ENCODE measurements at places on chromosomes 5 and 9. TPM values are rescaled to one million over a fixed set of nuclear protein-coding genes. Genes with fewer than 3 reads are reported as not detected.

GRCh38 chr5:61638476-61638875 lies 306.4 kb downstream of the ZSWIM6 start:
- no peaks in the 10 kb centered on the region for H3K36me3 ChIP-seq
- DNase-seq = no peak
- H3K4me3 ChIP-seq = no peak overlapping the region
- H3K27ac ChIP-seq = no peak overlapping the region
- no peaks in the 10 kb centered on the region for H3K27me3 ChIP-seq

DNA sequence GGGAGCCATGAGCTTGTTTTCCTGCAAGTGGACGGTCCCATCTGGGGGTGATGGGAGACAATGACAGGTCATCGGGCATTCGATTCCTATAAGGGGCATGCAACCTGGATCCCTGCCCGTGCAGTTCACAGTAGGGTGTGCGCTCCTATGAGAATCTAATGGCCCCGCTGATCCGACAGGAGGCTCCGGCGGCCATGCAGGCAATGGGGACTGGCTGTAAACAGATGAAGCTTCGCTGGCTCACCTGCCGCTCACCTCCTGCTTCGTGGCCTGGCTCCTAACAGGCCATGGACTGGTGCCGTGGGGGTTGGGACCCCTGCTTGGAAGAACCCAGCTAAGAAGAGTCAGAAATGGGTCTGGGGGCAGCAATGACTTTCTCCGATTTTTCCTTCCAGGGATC lies 21.0 kb downstream of the PAEP start:
- no peaks in the 10 kb centered on the region for H3K27me3 ChIP-seq
- H3K27ac ChIP-seq = no peak overlapping the region
- no peaks in the 10 kb centered on the region for H3K4me1 ChIP-seq
- H3K36me3 ChIP-seq = no peaks in the 10 kb centered on the region

DNA sequence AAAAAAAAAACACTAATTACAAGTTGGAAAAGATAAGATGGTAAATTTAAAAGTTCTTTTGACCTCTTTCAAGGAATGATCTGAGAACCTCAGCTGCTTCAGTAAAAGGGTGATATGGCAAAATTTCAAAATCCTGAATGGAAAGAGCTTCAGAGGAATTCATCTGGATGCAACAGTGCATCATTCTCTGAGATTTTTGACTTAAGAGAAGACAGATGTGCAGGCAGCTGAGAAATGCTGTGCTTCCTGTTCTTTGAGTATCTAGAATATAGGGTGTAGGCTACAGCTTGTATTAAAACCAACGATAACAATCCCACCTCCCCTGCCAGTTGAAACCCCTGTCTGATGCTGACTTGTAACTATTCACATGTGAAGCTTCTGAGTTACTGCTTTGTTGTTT lies 6.2 kb downstream of the FRMPD1 start:
- H3K36me3 ChIP-seq = no peaks in the 10 kb centered on the region
- no peak overlapping the region for H3K4me3 ChIP-seq

Gene PIK3R1
- 61.8 TPM for total RNA-seq

Gene NFIB
- 10.3 TPM for total RNA-seq

- no peak for DNase-seq
- H3K27ac ChIP-seq = no peak overlapping the region
- H3K4me1 ChIP-seq = no peaks in the 10 kb centered on the region
Observed at GRCh38 chr9:18194316-18194715, 279.6 kb upstream of the ADAMTSL1 start.

GRCh38 chr5:147348451-147348850 lies 113.6 kb downstream of the STK32A start:
- no peak overlapping the region for H3K4me3 ChIP-seq
- no peaks in the 10 kb centered on the region for H3K36me3 ChIP-seq
- no peaks in the 10 kb centered on the region for H3K4me1 ChIP-seq
- no peaks in the 10 kb centered on the region for H3K27me3 ChIP-seq
- DNase-seq = no peak

- H3K36me3 ChIP-seq = no peaks in the 10 kb centered on the region
- H3K4me1 ChIP-seq = no peaks in the 10 kb centered on the region
- no peak overlapping the region for H3K27ac ChIP-seq
- DNase-seq = no peak
- no peak overlapping the region for H3K4me3 ChIP-seq
Observed at GRCh38 chr5:37662789-37663485, 176.9 kb downstream of the GDNF start.

Gene PCDHGA11
- total RNA-seq = 0.42 TPM

Gene WNT8A
- total RNA-seq = 0.05 TPM

Gene EFNA5
- total RNA-seq = 1.7 TPM

GRCh38 chr5:134247428-134248224 lies 21.8 kb upstream of the PPP2CA start:
- no peaks in the 10 kb centered on the region for H3K36me3 ChIP-seq
- no peak overlapping the region for H3K27ac ChIP-seq
- H3K4me1 ChIP-seq = no peaks in the 10 kb centered on the region
- no peak for DNase-seq
- H3K4me3 ChIP-seq = no peak overlapping the region
- no peaks in the 10 kb centered on the region for H3K27me3 ChIP-seq

Gene PCDHB16
- total RNA-seq = 0.14 TPM

GRCh38 chr5:121315786-121316185 lies 535.9 kb upstream of the FTMT start:
- no peaks in the 10 kb centered on the region for H3K27me3 ChIP-seq
- no peak overlapping the region for H3K4me3 ChIP-seq
- H3K4me1 ChIP-seq = no peaks in the 10 kb centered on the region
- no peak for DNase-seq

Gene SV2C
- total RNA-seq = 0.05 TPM

GRCh38 chr5:12794476-12795332 lies 890.5 kb upstream of the CTNND2 start:
- no peaks in the 10 kb centered on the region for H3K36me3 ChIP-seq
- H3K4me1 ChIP-seq = no peaks in the 10 kb centered on the region
- no peaks in the 10 kb centered on the region for H3K27me3 ChIP-seq

- H3K4me3 ChIP-seq = no peak overlapping the region
- peak overlapping the region; percentile 92 for H3K27ac ChIP-seq
- no peaks in the 10 kb centered on the region for H3K27me3 ChIP-seq
- H3K4me1 ChIP-seq = peaks cover 8% of the 10 kb centered on the region
- no peaks in the 10 kb centered on the region for H3K36me3 ChIP-seq
Observed at GRCh38 chr9:15103290-15103689, 193.1 kb upstream of the FREM1 start.
